ENCODE measurements at places on chromosomes 5 and 9.

GRCh38 chr5:102711525-102712385 lies 43.4 kb upstream of the PAM start:
- DNase-seq: no peak

DNA sequence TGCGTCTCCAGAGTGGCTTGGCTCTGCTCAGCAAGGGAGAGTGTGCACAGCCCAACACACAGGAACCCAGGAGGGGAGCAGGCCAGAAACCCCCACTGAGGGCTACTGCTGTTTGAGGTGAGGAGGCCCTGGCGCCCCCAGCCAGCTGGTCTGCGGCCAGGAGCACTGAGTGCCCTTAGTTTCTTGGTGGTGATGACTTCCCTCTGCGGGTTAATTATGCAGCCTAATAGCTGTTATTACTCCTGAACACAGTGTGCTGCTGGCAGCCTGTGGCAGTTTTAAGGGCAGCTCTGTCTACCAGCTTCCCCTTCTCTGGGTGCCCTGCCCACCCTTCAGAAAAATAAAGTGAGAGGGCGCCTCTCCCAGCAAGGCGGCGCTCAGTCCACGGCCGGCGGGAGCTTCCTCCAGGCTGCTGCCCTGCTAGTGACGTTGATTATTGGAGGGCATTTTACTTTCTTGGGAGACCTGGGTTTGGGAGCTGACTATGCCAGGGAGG lies 19.2 kb downstream of the GADD45G start:
- DNase-seq: no peak

DNA sequence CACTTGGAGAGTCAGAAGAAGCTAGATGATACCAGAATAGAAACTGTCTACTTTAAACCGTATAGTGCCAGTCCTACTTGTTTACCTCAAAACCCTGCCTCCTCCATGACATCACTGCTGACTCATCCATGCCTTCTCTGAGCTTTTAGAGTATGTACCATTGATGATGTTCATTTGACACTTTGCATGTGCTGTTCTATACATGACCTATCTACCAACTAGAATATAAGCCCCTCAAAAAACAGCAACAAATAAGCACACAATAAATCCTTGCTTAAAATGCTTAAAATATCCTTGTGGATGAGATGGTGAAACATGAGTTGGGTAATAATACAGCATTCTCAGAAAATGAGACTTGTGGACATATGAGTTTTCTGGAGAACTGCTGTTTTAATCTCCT lies 2.6 kb downstream of the CTNNAL1 start:
- DNase-seq: peak; percentile 96

DNA sequence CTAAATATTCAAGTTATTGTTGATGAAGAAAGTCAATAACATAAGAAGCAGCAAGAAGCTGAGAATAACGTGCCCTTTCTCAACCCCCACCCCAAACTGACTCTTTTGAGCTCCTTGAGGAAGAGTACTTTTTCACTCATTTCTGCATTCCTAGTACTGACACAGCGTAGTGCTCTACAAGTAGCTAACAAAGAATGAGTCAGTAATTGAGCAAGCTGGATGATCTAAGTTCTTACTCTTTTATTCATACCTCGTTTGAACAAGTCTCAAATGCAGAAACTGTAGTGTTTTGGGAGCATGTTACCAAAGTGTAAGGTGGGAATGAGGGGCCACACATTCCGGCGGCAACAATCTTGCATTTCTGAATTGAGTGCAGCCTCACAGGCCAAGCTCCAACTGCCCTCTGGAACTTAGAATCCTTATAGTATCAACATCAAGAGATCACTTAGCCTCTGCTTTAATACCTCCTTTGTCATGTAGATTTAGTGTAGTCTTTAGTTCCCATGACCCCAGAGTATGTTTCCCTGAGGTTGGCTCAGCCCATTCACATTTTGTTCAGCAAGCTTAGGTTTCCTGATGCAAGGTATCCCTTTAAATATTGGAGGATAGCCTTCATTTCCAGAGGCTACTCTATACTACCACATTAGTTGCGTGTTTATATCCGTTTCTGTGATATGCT lies 152.0 kb downstream of the PRR16 start:
- DNase-seq: no peak

DNA sequence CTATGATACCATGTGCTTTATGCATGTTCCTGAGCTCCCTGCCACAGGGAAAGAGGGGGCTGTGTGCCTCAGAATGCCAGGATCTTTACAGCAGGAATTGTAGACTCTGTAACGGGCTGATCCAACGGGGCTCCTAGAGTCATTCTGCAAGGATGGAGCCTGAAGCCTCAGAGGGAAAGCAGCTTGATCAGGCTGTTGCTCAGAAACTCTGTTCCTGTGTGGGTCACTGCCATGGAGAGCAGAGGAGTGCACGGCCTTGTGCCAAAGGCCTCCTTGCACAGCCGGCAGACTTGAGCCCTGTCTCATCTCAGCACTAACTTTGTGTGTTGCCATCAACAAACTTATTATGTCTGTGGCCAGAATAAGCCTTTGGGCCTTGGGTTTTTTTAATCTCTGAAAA lies 51.8 kb downstream of the AMBP start:
- no peak for DNase-seq

- DNase-seq: no peak
Observed at GRCh38 chr5:123845356-123846100, 333.6 kb downstream of the CSNK1G3 start.

- no peak for DNase-seq
Observed at GRCh38 chr5:17406423-17406838, 91.6 kb upstream of the TAF11L2 start.

All from hematopoietic multipotent progenitor cell treated with erythropoietin and hydrocortisone succinate and interleukin-3 and kit ligand, for 17 days (in vitro differentiated cells).